ENCODE measurements at places on chromosomes 12 and 14.
A peak's percentile ranks its signal among the peaks of the same experiment; 100 is the strongest.

GRCh38 chr12:63164911-63165310 is 13.9 kb upstream of the AVPR1A start:
- DNase-seq: no peak

DNA sequence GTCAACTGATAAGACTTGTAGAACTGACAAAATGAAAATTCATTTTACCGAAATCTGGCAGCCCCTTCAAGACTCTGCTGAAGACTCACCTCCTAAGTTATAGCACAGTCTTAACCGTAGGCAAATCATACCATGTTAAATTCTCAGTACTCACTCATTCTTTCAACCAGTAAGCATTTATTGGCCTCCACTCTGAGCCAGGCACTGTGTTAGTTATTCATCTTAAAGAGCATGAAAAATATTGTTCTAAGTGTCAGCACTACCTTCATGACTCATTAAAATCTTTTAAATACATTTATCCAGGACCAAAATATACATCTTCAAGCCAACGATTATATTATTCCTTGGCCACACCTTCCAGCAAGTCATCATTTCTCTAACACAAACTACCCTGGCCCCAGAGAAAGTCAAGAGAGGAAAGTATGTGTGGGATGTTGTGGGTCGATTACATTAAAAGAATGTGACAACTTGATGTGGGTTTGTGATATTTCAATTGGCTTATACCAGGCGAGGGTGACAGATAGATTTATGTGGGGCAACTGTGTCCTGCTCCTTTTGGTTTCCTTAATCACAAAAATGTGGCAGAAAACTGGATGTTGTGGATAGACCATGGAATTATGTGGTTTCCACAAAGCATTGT is 55.0 kb downstream of the TMEM30B start:
- no peak for DNase-seq

DNA sequence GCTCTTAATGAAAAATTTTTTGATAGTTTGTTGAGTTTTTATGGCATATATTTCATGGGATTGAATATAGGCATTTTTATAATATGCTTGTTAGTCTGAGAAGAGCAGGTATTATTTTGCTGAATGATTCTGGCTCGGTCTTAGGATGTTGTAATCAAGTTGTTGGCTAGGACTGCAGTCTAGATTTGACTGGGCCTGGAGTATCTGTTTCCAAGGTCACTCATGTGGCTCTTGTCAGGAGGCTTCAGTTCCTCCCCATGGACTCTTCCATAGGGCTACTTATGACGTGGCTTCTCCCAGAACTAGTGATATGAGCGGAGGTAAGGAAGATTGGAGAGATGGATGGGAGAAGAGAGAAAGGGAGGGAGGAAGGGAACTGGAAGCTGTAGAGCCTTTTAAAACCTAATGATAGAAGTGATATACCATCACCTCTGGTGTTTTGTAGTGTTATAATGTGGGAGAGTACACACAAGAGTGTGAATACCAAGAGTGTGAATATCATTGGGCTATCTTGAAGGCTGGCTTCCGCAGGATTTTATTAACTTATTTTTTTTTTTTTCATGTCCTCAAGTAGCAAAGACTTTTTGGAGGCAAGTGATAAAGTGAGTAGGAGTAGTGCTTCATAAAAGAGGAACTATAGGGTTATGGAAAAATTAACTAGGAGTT is 4.4 kb downstream of the MNAT1 start:
- DNase-seq: peak; percentile 8

DNA sequence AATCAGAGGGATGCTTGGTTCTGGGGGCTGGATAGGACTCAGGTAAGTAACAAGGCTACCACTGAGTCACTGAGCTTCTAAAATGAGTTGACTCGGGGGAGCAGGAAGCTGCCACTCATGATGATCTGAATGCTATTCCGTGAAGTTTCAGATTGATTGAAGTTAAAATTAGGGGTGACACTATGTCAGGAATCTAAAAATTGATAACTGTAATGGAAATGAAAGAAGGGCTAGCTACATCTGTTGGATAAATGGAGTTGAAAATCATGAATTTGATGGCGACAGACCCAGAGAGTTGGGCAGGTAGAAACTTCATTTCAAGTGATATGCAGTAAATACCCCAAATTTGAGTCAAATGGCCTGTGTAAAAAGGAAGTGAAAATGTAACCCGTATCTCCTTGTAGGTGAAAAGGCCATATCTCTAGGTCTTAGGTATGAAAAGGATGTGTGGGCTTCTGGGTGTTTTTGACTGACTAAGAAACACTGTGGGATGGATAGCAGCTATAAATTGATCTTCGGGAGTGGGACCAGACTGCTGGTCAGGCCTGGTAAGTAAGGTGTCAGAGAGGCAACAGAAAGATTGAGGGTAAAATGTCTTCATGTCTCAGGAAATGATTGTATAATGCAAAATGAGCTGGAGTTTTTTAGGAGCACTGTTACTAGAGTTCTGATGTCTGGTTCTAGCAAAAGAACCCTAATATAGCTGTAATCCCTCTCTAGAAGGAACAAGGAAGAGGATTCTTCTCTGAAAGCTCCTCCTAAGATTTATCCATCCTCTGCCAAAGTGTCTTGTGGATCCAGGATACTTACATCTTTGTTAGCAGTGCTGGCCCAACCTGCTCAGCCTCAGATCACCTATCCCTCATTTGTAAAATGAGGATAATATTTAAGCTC is 57.3 kb downstream of the DAD1 start:
- DNase-seq: no peak

DNA sequence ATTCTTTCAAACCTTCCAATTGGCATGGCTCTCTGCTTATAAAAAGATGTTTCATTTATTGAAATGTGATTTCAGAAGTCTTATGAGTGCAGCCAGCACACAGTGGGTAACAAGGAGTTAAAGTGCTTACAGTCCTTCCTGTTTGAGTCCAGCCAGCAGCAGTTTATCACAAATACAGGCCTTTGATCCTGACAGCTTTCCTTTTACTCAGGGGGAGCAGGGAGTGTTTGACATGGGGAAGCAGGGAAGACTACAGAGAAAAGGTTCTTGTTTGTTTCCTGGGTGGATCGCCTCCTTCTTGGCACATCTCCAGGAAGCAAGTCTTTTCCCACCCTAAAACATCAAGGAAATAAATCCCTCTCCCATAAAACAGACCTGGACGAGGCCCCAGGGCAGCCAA is 216.1 kb downstream of the MSRB3 start:
- no peak for DNase-seq

GRCh38 chr12:57603815-57604453 is 690 bp upstream of the DTX3 start:
- DNase-seq: no peak

DNA sequence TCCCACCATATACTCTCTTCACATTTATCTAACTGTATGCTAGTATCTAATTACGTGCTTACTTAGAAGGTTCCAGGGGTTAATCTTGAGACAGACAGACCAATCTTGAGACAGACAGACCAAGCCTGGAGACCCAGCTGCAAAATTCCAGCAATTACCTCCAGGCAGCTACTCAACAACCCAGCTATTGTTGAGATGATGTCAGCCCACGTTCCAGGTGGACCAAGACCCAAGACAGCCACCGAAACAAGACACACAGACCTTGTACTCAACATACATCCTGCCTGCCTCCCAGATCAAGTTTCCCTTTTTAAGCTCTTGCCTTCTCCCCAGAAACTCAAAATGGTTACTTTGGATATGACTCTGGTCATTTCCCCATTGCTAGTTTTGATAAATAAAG is 64.9 kb upstream of the VASH1 start:
- no peak for DNase-seq

GRCh38 chr12:66092559-66093269 is 37.8 kb downstream of the LLPH start:
- DNase-seq: no peak

DNA sequence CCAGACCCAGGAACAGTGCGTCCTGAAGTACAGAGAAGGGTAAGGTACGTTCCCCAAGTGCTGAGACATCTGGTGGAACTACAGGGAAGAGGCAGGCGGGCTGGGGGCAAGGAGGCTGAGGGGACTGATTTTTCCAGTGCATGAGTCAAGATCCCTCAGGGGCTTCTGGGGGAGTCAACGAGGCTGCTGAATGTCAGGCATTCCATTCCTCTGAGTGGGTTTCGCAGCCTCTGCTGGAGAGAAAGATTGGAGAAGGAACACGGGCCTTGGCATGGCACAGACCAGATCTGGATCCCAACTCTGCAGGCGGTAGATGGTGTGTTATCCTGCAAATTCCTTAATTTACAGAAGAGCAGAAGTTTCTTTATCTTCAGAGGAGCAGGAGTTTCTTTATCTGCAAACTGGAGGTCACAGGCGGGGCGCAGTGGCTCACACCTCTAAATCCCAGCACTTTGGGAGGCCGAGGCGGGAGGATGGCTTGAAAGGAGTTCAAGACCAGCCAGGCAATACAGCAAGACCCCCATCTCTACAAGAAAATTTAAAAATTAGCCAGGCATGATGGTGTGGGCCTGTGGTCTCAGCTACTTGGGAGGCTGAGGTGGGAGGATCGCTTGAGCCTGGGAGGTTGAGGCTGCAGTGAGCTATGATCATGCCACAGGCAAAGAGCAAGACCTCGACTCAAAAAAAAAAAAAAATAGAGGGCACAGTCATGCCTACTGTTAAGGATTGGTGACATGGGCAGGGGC is 132.6 kb upstream of the MAP1LC3B2 start:
- DNase-seq: no peak

- DNase-seq: no peak
Measured at GRCh38 chr12:105245291-105245690, 9.3 kb upstream of the APPL2 start.

- DNase-seq: no peak
Measured at GRCh38 chr12:128791395-128792322, 32.1 kb downstream of the SLC15A4 start.

DNA sequence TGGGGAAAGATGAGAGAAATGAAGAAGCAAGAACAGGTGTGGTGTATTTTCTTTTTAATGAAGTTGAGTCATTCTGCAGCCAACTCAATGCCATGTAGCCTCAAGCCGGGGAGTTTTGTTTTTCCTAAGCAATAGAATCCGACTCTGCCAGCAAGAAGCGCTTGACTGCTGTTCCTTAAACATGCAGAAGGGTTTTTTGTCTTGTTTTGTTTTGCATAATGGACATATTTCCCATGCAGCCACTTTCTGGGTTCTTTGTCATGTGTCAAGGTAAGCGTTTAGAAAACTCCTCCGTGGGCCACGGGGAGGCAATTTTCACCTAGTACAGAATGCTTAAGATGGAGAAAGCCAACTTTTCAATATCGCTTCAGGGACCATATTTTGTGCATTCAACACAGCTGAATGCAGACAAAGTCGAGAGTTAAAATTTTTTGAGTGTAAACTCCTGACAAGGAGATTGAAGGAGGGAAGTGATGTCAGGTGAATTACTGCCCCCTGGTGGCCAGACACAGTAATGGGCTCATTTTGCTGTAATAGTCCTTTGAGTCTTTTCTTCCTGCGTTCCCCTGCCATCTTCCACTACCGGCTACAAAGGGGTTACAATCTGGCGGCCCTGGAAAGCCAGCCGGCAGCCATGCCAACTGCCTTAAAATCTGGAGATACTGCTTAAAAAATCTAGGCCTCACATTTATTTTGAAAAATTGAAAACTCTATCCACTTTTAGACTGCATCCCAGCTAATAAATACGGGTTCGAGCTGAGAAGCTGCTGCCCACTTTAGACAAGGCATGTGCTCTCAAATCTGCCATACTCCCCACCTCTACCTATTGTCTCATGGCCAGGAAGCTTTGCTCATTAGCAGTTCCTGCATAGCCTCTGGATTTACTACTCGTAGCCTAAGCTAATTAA is 3.2 kb upstream of the FICD start:
- DNase-seq: peak; percentile 45

DNA sequence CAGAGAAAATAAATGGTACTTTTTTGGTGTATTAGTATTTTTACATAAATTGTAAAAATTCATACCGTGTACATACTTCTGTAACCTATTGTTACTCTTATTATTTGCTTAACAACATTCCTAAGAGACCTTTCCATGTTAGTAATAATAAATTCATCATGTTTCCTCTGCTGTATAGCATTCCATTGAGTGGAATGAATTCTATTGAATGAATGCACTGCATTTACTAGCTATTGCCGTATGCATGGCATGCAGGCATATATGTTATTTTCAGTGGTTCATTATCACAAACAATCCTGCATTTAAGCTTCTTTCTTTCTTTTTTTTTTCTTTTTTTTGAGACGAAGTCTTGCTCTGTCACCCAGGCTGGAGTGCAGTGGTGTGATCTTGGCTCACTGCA is 137.6 kb upstream of the TBX3 start:
- no peak for DNase-seq

DNA sequence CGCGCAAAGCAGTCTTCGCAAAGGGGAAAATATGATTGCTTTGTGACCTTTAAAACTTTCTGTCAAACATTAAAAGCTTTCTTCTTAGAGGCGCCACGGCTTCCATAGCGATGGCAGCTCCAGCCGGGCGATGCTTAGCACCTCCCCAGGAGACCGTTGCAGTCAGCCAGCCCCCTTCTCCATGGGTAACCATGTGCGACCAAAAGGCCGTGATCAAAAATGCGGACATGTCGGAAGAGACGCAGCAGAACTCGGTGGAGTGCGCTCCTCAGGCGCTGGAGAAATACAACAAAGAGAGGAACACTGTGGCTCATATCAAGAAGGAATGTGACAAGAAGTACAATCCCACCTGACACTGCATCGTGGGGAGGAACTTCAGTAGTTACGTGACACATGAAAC is 12.7 kb upstream of the STON2 start:
- no peak for DNase-seq

GRCh38 chr12:126139355-126139754 is 1074.1 kb downstream of the AACS start:
- DNase-seq: no peak

Measured in AML-193 (cell line).